CD4-positive, alpha-beta T cell treated with Interleukin-12 subunit alpha and Interleukin-12 subunit beta, for 1 hour (primary cell): ENCODE measurements at places on chromosomes 1 and 21.

DNA sequence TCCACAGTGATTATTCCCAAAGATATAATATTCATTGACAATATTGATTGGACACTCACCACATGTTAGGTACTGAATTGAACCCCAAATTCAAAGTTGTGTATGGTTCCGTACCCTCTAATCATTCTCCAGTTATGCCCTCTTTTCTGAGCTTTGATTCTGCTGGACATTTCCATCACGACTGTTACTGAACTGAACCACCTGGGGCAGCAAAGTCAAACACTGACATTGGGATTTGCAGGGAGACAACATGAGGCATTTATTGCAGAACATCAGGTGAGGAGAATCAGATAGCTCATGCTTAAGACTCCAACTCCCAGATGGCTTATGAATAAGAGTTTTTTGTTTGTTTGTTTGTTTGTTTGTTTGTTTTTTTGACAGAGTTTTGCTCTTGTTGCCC is 420.9 kb downstream of the DISC1 start:
- DNase-seq, result no peak

DNA sequence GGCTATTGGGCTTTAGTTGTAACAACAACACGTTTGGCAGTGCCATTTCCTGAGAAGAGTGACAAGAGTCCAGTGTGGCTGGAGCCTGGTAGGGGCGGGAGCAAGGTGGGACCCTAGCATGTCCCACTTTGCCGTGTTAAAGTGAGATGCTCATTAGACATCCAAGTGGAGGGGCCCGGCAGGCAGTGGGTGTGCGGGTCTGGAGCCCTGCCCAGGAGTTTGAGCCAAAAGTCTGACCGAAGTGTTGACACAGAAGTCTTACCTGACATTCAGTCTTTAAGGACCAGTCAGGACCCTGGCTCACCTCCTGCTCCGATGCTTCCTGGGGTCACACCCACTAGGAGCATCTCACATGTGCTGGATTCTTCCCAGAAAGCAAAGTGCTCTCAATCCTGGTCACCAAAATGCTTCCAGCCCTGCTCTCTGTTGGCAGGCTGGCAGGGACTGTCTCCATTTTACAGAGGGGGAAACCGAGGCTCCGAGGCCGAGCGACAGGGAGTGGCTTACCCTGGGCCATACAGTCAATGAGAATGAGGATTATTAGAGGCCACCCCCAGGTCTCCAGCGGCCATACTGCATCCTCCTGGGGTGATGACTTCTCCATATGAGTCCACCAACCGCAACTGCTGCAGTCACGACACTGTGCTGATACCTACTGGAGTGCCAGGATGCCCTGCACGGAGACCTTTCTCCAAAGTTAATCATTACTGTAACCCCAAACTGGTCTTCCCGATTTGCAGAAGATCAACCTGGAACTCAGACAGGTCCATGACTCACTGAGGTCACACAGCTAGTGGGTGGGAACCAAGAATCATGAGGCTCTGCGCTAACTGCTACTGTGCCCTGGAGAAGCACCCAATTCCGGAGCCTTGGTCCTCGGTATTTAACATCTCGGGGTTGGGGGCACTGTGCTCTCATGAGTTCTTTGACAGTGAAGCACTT is 112.7 kb downstream of the PRDM2 start:
- no peak for DNase-seq

- DNase-seq, result no peak
Observed at GRCh38 chr1:7831458-7831857, 21.4 kb downstream of the UTS2 start.

DNA sequence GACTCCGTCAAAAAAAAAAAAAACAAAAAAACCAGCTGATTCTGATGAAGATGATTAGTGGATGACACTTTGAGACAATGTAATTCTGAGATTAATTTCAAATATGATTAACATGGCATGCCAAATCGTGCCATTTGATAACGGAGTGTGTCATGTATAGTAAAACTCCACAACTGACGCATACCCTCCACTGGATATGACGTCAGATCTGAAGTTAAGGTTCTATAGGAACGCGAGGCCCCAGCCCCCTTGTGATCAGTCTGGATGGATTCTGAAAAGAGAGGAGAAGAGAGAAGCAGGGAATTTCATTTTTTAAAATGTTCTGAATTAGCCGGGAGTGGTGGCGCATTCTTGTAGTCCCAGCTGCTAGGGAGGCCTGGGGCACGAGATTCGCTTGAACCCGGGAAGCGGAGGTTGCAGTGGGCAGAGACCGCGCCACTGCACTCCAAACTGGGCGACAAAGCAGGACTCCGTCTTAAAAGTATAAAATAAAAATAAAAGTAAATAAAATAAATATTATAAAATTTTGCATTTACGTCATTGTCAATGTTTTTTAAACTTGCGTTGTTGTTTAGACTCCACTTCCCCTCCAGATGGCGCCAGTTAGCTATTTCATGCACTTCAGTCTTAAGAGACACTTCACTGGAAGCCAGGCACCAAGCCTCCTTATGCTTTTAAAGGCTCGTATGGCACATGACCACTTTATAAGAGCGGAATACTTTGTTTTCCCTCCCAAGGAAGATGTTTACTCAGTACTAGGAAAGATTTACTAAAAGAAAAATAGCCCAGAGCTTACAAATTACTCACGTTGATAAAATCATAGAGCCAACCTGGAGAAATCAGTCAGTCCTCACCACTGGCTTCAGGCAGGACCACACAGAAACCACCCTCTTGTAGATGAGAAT is 65.5 kb downstream of the UBE2U start:
- peak; percentile 53 for DNase-seq

- peak; percentile 60 for DNase-seq
Observed at GRCh38 chr1:206658264-206658980, 23.1 kb downstream of the DYRK3 start.

GRCh38 chr1:158101927-158102326 is 78.8 kb upstream of the CD1D start:
- no peak for DNase-seq

DNA sequence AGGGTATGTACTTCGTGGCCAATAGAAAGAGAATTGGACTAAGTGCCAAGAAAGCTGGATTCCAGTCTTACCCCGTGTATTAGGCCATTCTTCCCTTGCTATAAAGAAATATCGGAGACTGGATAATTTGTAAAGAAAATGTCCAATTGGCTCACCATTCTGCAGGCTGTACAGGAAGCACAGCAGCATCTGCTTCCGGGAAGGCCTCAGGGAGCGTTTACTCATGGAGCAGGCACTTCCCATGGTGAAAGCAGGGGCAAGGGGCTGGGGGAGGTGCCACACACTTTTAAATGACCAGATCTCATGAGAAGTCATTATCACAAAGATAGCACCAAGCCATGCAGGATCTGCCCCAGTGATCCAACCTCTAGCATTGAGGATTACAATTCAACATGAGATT is 7.8 kb upstream of the AMIGO1 start:
- DNase-seq, result no peak

DNA sequence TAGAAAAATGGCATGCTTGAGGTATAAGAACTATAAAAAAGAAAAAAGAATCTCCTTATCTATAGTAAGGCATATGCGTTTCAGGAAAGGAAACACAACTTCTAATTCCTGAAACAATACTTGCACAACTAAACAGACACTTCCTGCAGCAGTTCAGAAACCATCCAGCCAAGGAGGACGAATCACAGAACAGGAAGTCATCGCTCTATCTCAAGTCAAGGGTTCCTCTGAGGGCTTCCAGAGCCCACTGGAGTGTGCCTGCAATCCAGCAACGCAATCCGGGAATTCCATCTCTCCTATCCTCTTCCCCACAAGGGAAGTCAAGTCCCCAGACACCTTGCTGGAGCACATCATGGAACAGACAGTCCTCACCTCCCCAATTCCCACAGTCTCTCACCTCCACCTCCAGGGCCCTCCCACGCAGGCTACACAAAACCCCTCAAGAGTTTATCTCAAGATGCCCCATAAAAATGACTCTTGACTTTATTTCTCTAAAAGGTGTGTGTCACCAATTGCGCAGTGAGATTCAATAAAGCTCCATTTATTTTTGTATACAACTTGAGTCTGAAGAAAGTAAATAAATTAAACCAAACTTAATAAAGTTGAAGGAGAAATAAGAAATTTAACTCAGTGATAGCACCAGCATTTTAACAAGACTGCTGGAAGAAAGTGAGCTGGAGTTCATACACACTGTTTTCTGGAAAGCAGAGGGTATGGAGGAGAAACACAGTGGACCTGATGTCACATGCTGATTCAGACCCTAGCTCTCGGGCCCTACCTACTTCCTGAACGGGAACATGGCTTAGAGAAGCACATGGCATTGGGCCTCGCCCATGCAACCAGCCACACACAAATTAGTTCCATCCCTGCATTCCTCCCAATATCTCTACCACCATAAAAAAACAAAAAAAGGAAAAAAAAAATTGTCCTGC is 39.9 kb downstream of the SIPA1L2 start:
- DNase-seq, result no peak

GRCh38 chr1:94726981-94727685 is 93.0 kb upstream of the SLC44A3 start:
- DNase-seq, result no peak

GRCh38 chr1:236979149-236979900 is 24.9 kb downstream of the MT1HL1 start:
- no peak for DNase-seq

DNA sequence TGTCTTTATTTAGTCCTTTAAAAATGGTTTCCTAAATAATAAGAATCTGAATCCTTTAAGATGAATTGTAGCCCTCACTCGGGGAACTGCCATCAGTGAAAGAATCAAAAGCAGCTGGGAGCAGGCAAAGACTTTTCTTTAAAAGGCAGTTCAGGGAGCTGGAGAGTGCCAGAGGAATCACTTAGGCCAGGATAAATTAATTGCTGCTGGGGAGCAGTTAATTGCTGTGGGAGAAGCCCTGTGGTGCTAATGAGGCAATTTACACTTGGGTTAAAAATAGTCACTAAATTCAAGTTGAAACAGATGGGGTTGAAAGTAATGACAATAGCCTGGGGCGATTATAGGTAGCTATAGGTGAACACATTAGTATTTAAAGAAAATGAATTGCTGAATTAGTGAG is 38.7 kb upstream of the COL24A1 start:
- no peak for DNase-seq

GRCh38 chr1:72122099-72122880 is 160.0 kb downstream of the NEGR1 start:
- no peak for DNase-seq

DNA sequence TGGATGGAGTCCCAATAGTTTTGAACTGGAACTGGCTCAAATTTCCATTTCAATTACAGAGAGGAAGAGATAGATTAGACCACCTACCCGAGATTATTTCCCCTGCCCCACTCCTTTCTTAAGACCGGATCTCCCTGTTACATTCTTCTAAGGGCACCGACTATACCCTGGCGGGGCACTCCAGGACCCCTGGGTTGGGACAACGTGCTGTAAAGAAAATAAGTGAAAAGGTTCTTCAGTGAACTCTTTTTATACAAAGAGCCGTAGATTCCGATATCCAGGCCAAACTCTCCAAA is 6.7 kb downstream of the NR5A2 start:
- DNase-seq, result no peak

GRCh38 chr1:27218736-27219135 is 15.7 kb upstream of the WDTC1 start:
- no peak for DNase-seq

DNA sequence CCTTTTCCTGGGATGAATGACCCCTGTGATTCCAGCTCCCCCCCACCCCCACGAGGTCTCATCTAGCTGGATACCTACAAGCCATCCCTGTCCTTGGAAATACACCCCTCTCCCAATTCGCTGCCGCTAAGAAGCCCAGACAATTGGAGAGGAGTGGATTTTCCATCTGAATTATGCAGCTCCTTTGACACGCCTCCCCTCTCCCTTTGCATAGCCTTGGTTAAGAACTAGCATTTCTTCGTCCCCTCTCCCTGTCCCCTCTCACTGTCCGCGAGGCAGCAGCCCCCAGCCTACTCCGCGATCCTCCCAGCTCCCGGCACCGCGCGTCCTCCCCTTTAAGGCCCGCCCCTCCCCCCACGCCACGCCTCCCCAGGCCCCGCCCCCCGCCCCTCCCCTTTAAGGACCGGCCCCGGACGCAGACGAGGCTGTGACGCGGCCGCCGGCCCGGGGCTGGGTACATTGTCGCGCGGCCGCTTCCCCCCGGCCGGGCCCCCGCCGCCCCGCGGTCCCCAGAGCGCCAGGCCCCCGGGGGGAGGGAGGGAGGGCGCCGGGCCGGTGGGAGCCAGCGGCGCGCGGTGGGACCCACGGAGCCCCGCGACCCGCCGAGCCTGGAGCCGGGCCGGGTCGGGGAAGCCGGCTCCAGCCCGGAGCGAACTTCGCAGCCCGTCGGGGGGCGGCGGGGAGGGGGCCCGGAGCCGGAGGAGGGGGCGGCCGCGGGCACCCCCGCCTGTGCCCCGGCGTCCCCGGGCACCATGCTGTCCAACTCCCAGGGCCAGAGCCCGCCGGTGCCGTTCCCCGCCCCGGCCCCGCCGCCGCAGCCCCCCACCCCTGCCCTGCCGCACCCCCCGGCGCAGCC is at the start of gene MAPKAPK2:
Gene MAPKAPK2 (plus strand): TSS at position 428 of the 856 bp plus-strand sequence. CDS start 325 bp downstream, at position 753.
- DNase-seq, result peak; percentile 78

- DNase-seq, result no peak
Observed at GRCh38 chr1:111963985-111964738, 25.3 kb downstream of the KCND3 start.

GRCh38 chr1:228139931-228140723 is at the start of gene GUK1:
Gene GUK1, plus strand, starts transcription at chr1:228140279. Its CDS starts 24 bp downstream, at chr1:228140303.
- peak; percentile 100 for DNase-seq

- no peak for DNase-seq
Observed at GRCh38 chr1:226490426-226490809, 58.1 kb upstream of the STUM start.

DNA sequence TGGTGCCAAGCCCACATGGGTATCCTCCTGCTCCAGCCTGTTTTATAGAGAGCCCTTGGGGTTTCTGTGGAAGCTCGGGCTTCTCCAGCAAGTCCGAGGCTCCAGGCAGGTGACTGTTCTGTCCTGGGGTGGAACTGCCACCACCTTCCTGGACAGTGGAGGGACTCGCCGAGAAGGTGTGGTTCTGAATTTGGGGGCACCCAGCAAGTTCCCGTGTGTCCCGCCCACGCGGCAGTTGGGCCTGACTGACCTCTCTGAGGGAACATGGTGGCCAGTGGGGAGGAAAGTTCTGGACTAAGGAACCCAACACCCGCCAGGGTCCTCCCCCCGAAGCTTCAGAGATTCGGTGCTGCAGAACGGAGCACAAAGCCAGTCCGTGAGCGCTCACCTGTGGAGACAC is 158.1 kb upstream of the C1orf174 start:
- DNase-seq, result no peak

- DNase-seq, result no peak
Observed at GRCh38 chr1:73066866-73067265, 784.5 kb upstream of the NEGR1 start.

GRCh38 chr1:200154069-200154767 is 126.7 kb downstream of the NR5A2 start:
- peak; percentile 71 for DNase-seq
